ENCODE measurements at places on chromosomes 5 and 9. TPM values are rescaled to one million over a fixed set of nuclear protein-coding genes. Genes with fewer than 3 reads are reported as not detected.

FAM13B gene
- 24.6 TPM for polyA plus RNA-seq

RLN1 gene
- 0.48 TPM for polyA plus RNA-seq

LCN15 gene
- 0.62 TPM for polyA plus RNA-seq

ECSCR gene
- polyA plus RNA-seq = 29.6 TPM

IFNA2 gene
- polyA plus RNA-seq = not detected

GRCh38 chr9:111074395-111074794, 36.1 kb upstream of the LPAR1 start:
- DNase-seq = no peak

GRCh38 chr9:113293285-113293878, 9.8 kb downstream of the RNF183 start:
- DNase-seq = no peak

GRCh38 chr5:13278148-13278547, 666.3 kb downstream of the DNAH5 start:
- no peak for DNase-seq

DNA sequence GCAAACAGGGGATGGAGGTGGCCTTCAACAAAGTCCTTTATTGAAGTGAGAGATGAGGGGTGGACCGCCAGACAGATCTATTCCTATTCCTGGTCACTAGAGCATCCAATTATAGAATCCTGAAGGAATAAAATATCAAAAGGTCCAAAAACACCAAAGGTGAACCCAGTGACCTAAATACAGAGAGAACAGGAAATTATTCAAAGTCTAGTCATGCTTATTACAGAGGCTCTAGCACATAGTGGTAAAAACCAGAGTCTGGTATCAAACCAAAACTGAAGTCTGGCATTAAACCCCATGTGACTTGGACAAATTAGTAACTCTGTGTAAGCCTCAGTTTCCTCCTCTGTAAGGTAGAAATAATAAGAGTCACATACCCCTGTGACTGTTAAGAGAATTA, 100.5 kb upstream of the SNX2 start:
- DNase-seq = no peak

DNA sequence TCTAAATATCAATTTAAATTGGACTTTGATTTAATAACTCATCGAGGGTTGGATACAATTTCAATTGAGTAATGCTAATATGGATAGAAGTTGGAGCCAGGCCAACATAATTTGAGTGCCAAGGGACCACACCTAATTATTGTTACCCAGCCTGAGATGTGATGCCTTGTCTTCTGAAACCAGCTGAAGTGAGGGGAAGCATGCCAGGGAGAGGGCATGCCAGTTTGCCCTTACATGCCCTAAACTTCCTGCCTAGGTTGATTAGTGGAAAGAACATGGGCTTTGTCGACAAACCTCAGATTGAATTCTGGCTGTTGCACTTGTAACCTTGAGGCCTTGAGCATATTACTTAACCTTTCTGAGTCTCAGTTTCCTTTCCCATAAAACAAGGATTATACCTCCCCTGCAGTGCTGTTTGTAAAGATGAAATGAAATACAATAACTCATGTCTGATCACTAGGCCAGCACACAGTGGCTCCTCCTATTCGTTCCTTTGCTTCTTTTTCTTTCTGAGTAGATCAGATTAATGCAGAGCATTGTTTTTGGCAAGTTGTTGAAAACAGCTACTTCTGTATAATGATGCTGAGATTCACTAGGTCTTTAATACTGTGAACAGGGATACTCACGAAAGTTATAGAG, 412.8 kb downstream of the TLE4 start:
- no peak for DNase-seq

DNA sequence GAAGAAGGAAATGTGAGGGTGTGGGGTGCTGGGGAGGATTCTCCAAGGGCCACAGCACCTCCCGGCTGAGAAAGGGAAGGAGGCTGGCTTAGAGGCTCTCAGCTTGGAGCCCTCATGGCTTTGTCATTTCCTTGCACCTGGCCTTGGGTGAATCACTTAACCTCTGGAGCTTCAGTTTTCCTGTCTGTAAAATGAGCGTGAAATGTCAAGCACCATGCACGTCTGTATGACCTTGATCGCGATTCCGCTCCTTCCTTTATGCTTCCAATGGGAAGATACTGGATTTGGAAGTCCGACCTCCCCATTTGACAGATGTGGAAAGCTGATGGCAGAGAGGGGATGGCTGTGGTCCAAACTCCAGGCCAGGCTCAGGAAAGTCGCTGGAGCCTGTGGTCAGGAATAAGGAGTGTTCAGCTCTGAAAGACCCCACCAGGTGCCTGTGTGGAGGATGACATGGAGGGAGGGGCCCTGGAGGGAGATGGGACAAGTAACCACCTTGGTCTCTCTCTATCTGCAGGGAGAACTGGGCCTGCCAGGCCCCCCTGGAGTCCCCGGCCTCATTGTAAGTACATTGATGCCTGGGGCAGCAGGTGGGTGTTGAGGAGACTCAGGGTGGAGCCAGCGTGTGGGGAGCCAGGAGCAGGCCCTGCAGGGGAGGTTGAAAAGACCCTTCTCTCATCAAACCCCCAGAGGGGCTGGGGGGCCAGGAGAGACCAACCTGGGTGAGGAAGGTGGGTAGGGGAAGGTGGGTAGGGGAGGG, 66.5 kb downstream of the COL27A1 start:
- no peak for DNase-seq

- DNase-seq = no peak
Measured at GRCh38 chr9:99433095-99433494, 211.0 kb downstream of the SEC61B start.

DNA sequence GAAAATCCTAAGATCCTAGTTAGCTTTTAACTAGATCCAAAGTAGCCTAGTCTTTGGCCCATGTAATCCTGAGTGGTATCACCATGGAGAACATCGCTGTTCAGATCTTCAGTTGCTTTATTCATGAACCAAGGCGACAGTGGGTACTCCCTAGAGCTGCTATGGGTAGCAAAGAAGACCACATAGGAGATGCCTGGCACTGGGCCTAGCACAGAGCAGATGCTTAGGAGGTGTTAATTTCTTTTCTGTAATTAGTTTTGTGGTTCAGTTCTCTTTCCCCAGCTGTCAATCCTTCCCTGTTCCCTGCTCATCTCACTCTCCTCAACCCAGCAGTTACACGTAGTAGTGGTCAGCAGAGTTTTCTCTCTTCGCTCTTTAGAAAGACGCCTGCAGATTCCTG, 9.3 kb downstream of the CAST start:
- DNase-seq = no peak

DNA sequence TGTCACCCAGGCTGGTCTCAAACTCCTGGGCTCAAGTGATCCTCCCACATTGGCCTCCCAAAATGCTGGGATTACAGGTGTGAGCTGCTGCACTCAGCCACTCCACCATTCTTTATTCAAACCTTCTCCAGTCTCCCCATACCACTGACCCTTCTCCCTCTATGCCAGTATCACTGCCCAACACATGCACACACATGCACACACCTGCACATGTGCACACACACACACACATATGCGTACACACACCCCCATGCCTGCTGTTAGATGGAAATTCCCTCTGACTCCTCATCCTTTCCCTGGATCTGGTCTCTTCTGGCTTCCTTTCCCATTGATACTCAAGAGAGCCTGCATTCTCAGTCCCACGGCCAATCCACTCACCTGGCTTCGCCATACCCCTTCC, 170.0 kb downstream of the CRB2 start:
- no peak for DNase-seq

GRCh38 chr9:37617832-37618231, 25.4 kb upstream of the TOMM5 start:
- DNase-seq = no peak

- DNase-seq = no peak
Measured at GRCh38 chr9:77005216-77005615, 14.2 kb upstream of the FOXB2 start.

- DNase-seq = no peak
Measured at GRCh38 chr9:120711354-120711753, 2.9 kb downstream of the MEGF9 start.

DNA sequence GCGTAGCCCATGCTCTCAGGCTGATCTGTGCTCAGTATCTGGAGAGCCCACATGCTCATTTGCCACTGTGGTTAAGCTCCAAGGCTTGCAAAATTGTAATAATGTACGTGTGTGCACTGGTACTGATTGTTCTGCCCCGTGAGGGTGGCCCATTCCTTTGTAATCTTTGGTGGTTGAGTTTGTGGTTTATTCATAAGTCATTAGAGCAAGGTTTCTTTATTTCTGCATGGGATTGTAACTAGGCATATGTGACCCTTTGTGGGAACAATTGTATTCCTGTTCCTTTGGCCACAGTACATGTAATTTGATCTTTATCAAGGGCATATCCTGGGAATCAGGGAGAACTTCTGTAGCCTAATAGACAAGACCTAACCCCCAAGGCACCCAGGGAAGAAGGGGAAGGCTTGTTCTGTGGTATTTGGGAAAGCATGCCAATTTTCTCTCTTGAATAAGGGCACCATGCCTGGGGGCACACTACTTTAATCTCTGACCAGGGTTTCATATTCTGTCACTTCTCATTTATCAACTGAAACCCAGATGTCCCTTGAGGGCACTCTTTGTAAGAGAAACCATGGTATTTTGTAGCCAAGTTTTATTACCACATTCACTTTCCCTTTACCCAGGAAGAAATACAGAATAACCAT, 74.6 kb downstream of the NPR3 start:
- DNase-seq = no peak

DNA sequence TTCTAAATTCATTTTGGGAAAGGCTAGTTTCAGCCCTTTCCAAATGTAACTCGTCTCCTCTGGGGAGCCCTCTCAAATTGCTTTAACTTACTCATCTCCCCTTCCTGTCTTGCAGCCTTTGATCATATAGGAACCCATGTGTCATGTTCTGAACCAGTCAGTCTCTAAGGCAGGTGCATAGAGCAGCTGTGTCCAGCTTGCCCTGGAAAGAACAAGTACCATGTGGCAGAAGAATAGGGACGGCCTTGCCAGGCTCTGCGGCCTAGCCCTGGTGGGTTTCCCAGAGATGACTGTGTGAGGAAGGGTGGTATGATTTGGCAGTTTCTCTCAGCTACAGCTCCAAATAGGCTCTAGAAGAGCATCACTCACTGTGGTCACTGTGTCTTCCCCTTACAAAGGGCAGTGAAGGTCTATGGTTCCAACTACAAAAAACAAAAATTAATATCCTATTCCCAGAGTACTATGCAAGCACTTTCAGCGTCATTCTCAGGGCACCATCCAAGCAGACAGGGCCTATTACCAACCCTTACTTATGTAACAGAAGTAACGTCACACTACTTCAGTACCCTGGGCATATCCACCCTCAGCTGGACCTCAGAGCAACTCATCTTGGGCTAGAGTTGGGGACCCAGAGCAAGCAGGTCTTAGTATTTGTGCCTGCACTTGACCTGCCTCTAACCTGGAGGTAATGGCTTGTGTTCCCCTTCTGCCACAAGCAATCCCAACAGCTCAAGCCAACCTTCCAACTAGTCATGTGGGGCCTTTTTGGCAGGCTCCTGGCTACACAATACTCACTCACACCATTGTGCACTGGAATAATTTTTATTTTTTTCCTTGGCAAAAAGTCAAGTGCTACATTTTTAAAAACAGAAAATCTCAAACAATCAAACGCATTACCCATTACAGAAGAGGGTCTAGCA, 37.2 kb upstream of the UBAP2 start:
- no peak for DNase-seq

DNA sequence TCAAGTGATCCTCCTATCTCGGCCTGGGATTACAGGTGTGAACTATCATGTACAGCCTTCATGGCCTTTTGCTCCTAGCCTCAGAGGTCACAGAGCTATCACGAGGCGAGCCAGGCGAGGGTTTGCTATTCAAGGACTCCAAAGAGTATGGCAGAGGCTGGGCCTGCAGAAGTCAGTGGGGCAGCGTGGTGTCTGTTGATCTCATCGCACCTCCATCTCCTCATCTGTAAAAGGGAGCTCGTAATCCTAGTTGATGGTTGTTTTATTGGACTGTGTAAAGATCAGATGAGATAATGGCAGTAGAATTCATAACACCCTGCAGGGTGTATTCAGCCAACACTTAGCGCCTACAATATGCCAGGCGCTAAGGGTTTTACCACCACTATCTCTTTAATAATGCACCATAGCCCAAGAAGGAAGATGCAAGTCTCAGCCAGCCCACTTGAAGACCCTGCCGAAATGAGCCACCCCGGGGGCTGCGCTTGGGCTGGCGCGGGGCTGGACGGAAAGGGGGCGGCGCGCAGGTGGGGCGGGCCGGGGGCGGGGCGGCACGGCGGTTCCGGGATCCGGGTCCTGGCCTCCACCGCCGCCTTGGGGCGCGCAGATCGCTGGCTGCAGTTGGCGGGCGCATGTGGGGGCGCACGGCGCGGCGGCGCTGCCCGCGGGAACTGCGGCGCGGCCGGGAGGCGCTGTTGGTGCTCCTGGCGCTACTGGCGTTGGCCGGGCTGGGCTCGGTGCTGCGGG, at the start of gene GALNT12:
Gene GALNT12, plus strand, starts transcription at position 601 of the 744 bp plus-strand sequence. Its CDS starts 29 bp downstream, at position 630.
- peak; percentile 42 for DNase-seq

GRCh38 chr9:134930398-134930797, 12.7 kb upstream of the FCN1 start:
- no peak for DNase-seq

GRCh38 chr5:21613971-21614488, 1239.1 kb downstream of the CDH12 start:
- no peak for DNase-seq

DNA sequence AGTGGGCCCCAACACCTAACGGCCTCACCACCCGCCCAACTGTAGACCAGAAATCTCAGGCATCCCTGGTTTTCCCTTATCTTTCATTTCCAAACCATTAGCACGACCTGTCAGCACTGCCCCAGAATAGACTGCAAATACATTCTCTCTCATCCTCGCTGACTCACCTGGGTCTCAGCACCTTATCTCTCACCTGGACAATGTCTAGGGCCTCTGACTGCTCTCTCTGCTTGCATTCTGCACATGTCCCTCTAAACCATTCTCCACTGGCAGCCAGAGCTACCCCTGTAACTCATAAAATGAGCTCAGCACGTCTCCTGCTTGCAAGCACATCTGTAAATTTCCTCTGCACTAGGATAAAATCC, 12.7 kb downstream of the CKMT2 start:
- no peak for DNase-seq

GRCh38 chr5:54296386-54296785, 14.0 kb downstream of the ARL15 start:
- DNase-seq = no peak

DNA sequence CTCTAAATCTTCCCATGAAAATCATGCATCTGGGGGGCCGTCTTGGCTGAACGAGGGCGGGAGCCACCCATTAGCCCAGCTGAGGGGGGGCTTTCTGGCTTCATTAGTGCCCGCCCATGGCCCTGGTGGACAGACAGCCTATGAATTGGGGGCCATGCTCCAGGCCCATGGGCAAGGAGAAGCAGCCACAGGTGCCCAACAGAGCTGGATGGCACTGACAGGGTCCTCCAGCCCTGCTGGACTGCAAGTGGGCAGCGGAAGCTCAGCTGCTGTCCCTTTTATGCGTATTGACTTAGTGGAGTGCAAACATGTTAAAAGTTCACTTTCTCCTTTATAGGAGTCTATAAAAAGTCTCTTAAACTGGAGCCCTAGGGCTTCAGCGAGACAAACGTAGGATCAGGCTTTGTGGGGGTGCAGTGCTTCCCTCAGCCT, 75.3 kb downstream of the MACROH2A1 start:
- DNase-seq = no peak

Data from hindlimb muscle (tissue), 1 donor.